ENCODE measurements at places on chromosomes 12 and 14.
A peak's percentile ranks its signal among the peaks of the same experiment; 100 is the strongest.

- peak; percentile 51 for DNase-seq
Observed at GRCh38 chr12:124581307-124582107, 14.1 kb upstream of the NCOR2 start.

DNA sequence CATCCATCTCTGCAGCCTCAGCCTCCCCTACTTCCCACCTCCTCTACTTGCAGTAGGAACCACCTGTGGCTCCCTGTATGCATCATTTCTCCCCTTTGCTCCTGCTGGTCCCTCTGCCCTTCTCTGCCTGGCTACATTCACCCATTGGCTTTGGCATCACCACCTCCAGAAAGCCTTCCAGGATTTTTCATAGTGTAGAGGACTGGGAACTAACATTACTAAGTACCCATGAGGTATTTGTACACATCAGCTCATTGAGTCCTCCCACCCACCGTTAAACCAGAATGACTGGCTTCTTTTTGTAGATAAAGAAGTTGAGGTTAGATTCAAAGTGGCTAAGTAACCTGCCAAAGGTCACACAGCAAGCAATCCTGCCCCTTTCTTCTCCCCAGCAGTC, 17.1 kb downstream of the SYNE3 start:
- no peak for DNase-seq

DNA sequence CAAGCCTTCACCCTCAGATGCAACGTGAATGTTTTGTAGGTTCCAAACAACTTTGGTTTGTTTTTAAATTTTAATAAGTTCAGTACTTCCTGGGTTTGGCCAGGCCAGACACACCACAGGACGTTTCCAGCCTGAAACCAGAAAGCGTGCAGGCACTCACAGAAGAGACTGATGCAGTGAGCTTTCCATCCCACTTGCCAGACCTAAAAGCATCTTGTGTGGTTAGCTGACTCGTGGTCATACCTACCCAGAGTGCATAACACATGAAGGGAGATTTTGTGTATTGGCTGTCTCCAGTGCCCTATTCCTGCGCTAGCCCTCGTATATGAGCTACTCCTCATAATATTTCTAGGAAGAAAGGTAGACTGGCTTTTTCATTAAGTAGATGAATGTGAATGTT, 297.3 kb upstream of the FAR2 start:
- DNase-seq = no peak

DNA sequence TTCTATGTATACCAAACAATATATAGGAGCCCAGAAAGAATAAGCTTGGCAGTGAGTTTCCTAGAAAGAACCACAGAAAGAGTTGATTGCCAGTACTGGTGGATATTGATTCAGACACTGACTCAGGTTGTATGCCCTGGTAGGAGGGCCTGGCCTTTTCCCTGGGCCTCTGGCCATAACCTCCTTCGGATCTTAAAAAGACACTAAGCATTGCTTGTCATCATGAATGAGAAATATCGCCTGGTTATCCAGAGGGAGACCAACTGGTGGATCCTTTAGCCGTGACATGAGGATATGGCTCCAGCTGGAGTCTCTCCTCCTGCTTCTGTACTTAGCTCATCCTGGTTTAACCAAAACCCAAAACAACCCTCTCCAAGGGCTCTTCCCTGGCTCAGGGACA, 231.5 kb downstream of the MSRB3 start:
- no peak for DNase-seq

GRCh38 chr12:72995616-72996015, 723.4 kb downstream of the TRHDE start:
- no peak for DNase-seq

GRCh38 chr14:85042301-85042700, 487.6 kb upstream of the FLRT2 start:
- no peak for DNase-seq

DNA sequence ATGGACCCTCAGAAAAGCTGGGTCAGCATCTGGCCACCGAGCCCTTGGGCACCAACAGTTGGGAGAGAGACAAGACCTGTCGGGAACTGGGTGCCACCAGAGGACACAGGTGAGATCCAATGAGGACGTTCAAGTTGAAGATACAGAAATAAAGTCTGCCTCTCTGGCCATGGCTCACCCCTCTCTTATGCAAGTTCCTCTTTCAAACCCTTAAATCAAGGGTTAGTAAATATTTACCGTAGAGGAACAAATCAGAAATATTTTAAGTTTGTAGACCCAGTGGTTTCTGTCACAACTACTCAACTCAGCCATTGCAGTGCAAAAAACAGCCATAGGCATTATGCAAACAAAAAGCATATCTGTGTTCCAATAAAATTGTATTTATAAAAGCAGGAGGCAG, 76.5 kb upstream of the HSPB8 start:
- no peak for DNase-seq

DNA sequence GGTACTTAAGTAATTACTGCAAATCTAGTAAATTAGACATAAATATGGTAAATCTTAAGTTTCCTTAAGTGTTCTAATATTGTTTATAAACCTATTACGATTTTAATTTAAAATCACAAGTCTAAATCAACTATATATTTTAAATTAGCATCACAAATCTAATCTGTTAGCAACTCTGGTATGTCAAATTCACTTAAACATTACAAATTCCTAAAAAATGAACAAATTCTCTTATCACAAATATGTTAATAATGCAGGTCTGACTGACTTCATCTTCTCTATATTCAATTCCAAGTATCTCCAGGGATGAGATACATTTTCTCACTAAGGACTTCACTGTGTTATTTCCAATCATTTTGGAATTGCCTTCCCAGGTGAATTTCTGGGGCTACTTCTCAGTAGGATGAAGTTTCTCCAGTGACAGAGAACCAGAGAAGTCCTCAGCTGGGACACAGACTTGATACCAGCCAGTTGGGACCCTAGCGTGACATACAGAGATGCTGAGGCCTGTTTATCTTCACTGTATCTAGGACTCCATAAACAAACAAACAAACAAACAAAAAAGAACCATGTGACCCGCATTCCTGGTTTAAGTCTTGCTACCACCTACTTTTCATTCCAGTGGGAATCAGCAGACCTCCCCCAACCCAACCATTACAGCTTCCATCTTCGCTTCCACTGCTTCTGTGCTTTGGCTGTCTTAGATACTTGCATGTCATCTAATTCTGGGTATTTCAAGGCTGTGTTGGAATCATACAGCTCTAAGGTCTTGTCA, 21.8 kb downstream of the CFAP251 start:
- no peak for DNase-seq

DNA sequence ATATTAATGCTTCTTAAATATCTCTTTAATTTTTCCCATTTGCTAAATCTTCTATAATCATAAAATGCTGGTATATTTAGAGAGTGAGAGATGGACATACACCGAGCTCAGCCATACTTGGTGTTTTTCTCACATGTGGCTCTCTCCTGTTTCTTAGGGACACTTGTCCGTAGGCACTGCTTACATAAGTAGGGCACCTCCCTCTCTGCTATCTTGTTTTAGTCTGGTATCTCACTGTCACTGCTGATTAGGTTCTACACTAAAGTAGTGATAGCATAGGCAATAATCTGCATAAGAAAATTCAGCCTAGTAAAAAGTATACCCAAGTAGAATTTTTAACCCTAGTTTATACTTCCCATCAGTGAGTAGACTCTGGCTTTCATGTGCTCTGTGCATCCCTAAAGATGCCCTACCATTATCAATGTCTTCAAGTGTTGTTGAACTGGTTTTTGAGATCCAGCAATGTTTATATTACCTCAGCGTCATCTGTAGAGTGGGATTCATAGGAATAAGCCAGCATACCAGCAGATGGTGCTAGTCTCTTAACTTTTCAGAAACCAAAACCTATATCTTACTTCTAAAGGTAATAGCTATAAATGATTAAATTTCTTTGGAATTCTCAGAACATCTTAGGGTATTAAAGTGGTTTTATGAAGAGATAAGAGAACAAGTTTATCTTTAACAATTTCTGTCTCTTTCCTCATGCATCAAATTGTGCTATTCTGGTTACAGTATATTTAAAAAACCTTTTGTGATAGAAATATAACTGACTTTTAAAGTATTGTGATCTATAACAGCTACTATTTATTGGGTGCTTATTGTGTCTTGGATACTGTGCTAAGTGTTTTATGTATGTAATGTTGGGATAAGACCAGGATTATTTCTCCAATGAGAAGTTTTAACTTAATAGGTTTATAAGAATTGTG, 32.9 kb downstream of the ARID2 start:
- DNase-seq = peak; percentile 45

DNA sequence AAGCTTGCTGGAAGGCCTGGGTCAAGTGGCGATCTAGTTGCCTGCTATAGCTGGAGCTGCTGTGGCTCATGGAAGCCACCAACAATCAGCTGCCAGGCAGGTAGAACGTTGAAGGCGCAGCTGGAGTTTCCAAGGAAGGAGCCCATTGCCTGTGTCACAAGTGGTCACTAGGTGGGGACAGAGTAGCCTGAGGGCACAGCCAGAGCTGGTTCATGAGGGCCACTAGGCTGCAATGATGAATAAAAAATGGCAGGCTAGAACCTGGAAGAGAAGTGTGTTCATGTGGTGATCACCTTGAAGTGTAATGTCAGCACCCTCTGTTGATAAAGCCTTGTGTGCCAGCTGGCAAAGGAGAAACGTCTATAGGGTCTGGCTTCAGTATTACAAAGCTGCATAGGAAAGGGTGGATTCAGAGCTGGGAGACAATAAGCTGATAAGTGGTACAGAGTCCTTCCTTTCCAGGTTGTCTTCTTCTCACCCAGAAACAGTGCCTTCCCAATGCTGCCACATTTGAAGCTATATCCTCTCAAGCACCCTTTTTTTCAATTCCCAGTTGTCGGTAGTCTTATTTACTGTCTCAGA, 165.8 kb downstream of the EMP1 start:
- peak; percentile 14 for DNase-seq

- no peak for DNase-seq
Observed at GRCh38 chr12:86213012-86213411, 43.2 kb downstream of the MGAT4C start.

GRCh38 chr12:85951823-85952222, 77.7 kb downstream of the NTS start:
- DNase-seq = no peak
